ENCODE measurements at places on chromosomes 4 and X. TPM values are rescaled to one million over a fixed set of nuclear protein-coding genes. Genes with fewer than 3 reads are reported as not detected.
A peak's percentile ranks its signal among the peaks of the same experiment; 100 is the strongest.

Gene TKTL2
- total RNA-seq: not detected

Gene IL2
- not detected for total RNA-seq

Gene RBM46
- not detected for total RNA-seq

Gene CXCL3
- total RNA-seq: 1.3 TPM

Gene MAGEB2
- total RNA-seq: not detected

DNA sequence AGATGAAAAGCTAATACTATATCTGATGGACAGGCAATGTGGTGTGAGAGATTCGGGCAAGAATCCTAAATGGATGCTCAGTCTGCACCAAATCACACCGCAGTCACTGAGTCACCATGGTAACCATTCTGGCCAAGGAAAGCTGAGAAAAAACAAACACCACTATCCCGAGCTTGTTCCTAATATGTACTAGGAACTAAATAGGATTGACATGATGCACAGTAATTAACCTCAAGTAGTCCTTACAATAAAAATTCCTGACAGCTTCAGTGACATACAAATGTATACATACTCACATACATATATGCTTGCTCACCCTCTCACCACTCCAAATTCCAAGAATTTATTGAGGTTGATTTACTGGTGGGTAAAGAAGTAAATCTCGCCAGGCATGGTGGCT lies 1.1 kb upstream of the RAB40A start:
- no peak for DNase-seq

DNA sequence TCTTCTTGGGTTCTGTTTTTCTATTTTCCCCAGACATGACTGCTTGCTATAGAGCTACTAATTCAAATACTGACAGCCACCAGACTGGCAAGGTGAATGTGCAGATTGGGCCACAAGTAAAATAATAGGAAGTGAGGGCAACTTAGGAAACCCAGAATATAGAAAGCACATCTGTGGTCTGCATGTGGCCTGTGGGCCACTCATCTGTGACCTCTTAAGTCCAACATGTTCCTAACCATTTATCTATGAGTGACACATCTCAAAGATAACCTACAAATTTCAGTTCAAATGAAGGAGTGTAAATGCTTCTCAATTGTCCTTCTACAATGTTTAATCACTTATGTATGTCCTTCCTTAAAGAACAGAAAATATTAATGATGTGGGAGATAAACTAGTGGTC lies 128.9 kb downstream of the REELD1 start:
- DNase-seq: peak; percentile 26

DNA sequence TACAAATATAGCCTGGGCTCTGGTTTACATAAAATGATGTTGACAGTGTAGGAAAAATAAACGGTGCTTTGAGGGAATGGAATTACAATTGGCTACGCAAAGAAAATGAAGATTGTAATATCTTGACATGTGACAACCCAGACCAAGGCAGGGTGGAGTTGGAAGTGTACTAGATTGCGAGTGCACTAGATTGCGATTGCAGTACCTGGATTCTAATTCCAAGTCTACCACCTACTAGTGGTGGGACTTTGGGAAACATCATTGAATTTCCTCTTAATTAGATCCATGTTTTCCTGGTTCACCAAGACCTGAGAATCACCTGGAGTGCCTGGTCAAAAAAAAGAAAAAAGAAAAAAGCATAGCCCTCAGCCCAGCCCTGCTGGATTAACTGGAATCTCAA lies 18.6 kb downstream of the EGF start:
- DNase-seq: no peak

- DNase-seq: no peak
These were observed 128.5 kb upstream of the HPGD start for GRCh38 chr4:174650711-174651355.

DNA sequence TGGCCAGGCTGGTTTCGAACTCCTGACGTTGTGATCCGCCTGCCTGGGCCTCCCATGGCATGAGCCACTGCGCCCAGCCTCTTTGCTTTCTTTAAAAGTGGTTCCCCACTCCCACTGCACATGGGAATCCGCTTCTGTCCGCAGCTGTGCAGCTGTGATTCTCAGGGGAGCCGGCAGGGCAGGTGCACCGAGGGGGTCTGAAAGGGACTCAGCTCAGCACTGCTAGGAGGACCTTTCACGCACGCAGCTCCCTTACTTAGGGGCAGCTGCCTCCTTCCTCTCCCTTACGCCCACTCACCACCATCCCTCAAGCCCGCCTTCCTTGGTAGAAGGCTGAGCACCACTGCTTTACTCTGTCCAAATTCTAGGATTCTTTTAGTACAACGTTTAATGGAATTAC lies 40.4 kb upstream of the CYP4V2 start:
- no peak for DNase-seq

- DNase-seq: peak; percentile 16
These were observed 2.4 kb downstream of the CXXC4 start for GRCh38 chr4:104492183-104492771.

DNA sequence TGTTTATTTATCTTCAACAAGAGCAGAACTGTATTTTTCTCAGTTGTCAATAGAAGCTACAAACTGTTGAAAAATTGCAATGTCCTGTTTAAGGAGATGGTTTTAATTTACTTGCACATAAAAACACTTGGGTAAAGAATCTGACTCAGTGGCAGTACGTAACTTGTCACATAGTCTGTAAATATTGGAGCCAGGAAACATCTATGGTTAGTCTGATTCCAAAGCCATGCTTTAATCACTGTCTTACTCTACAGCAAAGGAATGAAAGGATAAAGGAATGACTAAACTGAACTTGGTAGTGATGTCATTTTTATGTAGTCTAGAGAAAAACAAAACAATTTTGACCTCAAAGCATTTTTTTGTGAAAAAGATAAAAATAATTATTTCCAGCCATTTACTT lies 537.2 kb downstream of the STIM2 start:
- DNase-seq: no peak

Data from endothelial cell of umbilical vein (primary cell).